ENCODE measurements at places on chromosomes 1 and 21. TPM values are rescaled to one million over a fixed set of nuclear protein-coding genes. Genes with fewer than 3 reads are reported as not detected.

HES3 gene
- total RNA-seq: not detected

OR14K1 gene
- total RNA-seq: not detected

SLC6A17 gene
- 0.51 TPM for total RNA-seq

PARS2 gene
- 2.3 TPM for total RNA-seq

EXO1 gene
- total RNA-seq: not detected

SMIM11 gene
- total RNA-seq: 6.3 TPM

COL6A1 gene
- 606 TPM for total RNA-seq

RCSD1 gene
- total RNA-seq: 14.1 TPM

EPRS1 gene
- 77.7 TPM for total RNA-seq

KLF18 gene
- total RNA-seq: not detected

RORC gene
- not detected for total RNA-seq

ARHGEF10L gene
- total RNA-seq: 103 TPM

CBR3 gene
- total RNA-seq: 12.5 TPM

CA6 gene
- not detected for total RNA-seq

NTRK1 gene
- 3.9 TPM for total RNA-seq

NUP133 gene
- total RNA-seq: 26.0 TPM

RNF186 gene
- total RNA-seq: not detected

SMIM12 gene
- total RNA-seq: 52.3 TPM

ITGB2 gene
- total RNA-seq: 47.9 TPM

UBL4B gene
- total RNA-seq: not detected

TRIM58 gene
- total RNA-seq: 4.1 TPM

SASS6 gene
- total RNA-seq: 2.9 TPM

GPR3 gene
- total RNA-seq: 1.2 TPM

ADORA3 gene
- 10.3 TPM for total RNA-seq

IFNLR1 gene
- total RNA-seq: 0.43 TPM

KCNQ4 gene
- total RNA-seq: 11.4 TPM

GJA8 gene
- total RNA-seq: not detected

TMEM125 gene
- not detected for total RNA-seq

GJC2 gene
- 6.9 TPM for total RNA-seq

LHX8 gene
- not detected for total RNA-seq

RBP7 gene
- 32.9 TPM for total RNA-seq

FCRL4 gene
- total RNA-seq: not detected

FCER1G gene
- 40.4 TPM for total RNA-seq

BRDT gene
- not detected for total RNA-seq

MSTO1 gene
- 29.6 TPM for total RNA-seq

MEGF6 gene
- total RNA-seq: 82.3 TPM

NUP210L gene
- total RNA-seq: 0.14 TPM

NR1I3 gene
- not detected for total RNA-seq

RAP1A gene
- total RNA-seq: 227 TPM

TMEM269 gene
- total RNA-seq: not detected

DNASE2B gene
- total RNA-seq: not detected

EXTL1 gene
- not detected for total RNA-seq

CD2 gene
- total RNA-seq: 1.1 TPM

S100A8 gene
- 360 TPM for total RNA-seq

OLFML3 gene
- 43.6 TPM for total RNA-seq

CNR2 gene
- 0.05 TPM for total RNA-seq

KRTAP19-1 gene
- not detected for total RNA-seq

KIF26B gene
- total RNA-seq: 0.62 TPM

LCE2B gene
- total RNA-seq: not detected

KCNJ9 gene
- not detected for total RNA-seq

FAM72A gene
- total RNA-seq: 4.5 TPM

LMX1A gene
- 0.79 TPM for total RNA-seq
